ENCODE measurements at places on chromosomes 11 and 22.
A peak's percentile ranks its signal among the peaks of the same experiment; 100 is the strongest.

DNA sequence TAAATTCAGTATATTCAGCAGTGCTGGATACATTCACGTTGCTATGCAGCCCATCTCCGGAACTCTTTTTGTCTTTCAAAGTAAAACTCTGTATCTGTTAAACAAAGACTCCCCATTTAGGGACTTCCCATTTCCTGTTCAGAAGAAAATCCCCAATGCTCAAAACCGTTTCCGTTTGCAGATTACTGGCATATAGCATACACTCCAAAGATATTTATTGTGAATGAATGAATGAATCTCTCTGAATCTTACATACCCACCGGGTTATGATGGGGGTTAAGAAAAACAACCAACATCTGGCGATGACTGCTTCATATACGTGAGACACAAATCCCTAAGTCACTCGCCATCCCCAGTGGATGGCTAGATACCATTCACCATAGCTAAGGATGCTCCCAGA, 1.6 kb downstream of the THY1 start:
- DNase-seq = no peak

- DNase-seq = no peak
Measured at GRCh38 chr22:38761202-38762162, 5.7 kb upstream of the SUN2 start.

GRCh38 chr22:31210556-31211421, 1.3 kb upstream of the LIMK2 start:
- no peak for DNase-seq

DNA sequence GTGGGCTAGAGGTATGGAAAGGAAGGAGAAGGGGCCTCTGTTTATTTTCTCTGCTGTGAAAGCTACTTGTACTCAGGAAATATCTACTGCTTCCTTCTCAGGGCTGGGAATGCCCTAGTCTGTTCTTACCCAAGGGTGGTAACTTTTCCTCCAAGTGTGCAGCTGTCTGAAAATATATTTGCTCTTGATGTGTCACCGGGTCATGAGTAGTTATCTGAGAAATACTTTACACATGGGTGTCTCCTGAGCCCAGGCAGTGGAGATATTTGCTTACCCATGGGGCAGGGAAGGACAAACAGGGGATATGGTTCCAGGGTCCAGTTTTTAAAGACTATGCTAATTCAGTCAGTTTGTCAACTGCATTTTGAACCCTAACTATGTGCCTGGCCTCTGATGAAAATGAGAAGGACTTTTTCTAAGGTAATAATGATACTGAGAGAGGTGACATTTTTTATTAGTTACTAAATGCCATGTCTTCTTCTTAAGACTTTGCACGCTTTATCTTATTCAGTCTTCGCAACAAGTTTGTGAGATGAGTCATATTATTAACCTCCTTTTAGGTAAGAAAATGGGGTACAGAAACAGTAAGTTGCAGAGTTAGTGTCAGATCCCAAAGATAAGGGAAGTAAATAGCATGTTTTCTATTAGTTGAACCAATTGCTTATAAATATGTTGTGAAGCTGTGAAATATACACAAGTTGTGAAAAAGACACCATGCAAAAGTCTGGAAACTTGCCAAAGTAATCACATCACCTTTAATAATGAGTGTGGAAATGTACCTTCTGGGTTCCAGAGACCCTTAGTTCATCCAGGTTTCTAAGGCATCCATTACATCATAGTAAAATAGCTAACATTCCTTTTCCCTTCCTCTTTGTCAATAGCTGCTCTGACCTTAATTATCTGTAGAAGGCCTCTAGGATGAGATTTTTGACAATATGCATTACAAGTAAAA, 22.9 kb downstream of the SYTL2 start:
- DNase-seq = no peak

DNA sequence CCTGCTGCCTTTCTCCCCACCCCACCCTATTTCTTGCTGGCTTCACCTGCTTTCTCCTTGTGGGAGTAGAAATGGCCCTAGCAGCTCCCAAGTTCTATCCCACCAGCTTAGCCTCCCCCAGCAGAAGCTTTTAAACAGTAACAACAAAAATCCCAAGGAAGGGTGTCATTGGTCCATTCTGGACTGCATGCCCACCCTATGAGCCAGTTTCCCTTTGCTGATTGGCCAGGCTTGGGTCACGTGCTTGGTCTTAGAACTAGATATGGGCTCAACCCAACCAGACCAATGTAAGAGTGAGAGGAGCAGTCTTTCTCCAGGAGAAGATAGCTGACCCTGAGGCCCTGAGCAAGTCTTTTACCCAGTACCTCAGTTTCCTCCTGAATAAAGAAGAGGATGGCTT, 2.3 kb downstream of the MTFP1 start:
- DNase-seq = no peak

- no peak for DNase-seq
Measured at GRCh38 chr22:41488596-41489385, 19.9 kb downstream of the ACO2 start.

- DNase-seq = no peak
Measured at GRCh38 chr11:33982661-33983060, 68.9 kb upstream of the CAPRIN1 start.

- peak; percentile 29 for DNase-seq
Measured at GRCh38 chr11:1073261-1073724, 1.4 kb upstream of the MUC2 start.

DNA sequence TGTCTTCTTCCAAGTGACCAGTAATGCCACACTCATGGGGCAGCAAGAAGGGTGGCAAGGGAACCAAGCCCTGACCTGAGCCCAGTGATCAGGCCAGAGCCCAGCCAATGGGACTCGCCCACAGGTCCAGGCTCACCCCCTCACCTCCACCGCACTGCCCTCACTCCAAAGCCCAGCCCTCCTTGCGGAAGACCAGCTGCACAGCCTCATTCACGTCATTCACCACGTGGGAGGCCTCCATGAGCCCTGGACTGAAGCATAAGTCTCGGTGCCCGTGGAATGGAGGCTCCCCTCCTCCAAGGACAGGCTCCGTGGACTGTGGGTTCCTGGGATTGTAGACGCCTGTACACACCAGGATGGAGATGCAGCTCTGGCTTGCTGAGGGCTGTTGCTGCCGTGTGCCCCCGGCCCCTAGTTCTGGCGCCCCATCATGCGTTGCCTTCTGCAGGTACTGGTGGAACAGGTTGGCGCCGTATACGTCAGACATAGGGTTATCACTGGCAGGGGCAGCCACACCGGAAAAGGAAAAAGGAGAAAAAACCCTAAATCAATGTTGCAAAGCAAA, 16.8 kb upstream of the TMEM121B start:
- no peak for DNase-seq

GRCh38 chr11:90213322-90213721, 9.5 kb downstream of the CHORDC1 start:
- no peak for DNase-seq

GRCh38 chr22:43207849-43208702, 21.1 kb upstream of the TTLL12 start:
- DNase-seq = no peak

DNA sequence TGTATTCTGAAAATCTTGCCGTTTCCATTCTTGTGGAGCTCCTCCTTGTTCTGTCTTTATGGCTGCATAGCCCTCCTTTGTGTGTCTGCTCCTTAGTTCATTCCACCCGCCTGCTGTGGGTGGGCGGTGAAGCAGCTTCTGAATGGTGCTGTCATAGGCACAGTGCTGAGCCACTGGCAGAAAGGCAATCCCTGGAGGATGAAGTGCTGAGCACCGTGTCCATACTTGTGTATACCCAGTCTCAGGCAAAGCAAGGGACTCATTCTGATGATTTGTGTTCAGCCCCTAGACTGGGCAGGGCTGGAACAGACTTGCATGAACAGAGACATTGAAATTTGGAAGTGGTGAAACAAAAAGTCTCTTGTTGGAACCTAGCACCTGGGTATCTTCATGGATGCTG, 134.9 kb downstream of the MYO18B start:
- peak; percentile 54 for DNase-seq

DNA sequence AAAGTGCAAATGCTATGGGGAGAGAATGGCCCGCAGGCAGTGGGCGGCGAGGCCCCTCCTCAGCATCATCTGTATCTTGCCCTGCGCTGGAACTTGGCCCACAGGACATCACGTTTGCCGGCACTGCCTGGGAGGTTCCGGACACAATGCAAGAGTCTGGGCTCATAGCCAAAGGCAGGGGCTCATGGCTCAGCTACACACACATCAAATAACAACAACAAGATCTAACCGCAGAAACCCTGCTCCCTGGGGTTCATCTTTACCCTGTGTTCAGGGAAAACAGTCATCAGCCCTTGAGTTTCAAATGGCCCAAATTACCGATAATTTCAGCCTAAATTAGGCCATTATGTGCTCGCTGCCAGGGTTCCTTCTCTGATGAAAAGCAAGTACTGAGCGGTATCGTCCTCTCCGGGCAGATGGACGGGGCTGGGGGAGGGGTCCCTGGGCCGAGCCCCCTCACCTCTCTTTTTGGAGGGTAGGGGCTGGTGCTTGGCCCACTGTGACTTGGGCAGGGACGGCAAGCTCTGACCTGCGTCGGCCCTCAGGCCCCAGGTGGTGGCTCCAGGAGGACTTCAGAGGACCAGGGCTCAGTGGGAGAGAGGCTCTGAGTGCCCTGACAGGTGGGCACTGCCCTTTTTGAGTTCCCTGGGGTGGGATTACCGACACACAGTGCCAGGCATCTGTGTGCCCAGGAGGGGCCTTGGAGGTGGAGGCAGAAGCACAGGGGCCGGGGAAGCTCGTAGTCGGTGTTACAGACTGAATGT, 25.0 kb upstream of the GAL start:
- peak; percentile 43 for DNase-seq

DNA sequence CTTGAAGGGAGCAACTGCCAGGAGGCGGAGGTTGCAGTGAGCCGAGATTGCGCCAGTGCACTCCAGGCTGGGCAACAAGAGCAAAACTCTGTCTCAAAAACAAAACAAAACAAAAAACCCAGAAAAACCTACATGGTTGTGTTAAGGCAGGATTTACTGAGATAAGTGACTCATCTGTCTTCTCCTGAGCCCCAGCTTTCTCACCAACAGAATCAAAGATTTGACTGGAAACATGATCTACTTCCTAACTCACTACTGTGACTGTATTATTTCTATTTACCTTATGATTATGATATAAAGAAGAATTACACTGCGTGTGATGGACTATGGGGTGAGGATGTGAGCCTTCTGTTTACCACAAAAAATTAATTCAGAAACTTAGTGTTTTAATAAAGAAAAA, 21.8 kb downstream of the FAM118B start:
- no peak for DNase-seq

DNA sequence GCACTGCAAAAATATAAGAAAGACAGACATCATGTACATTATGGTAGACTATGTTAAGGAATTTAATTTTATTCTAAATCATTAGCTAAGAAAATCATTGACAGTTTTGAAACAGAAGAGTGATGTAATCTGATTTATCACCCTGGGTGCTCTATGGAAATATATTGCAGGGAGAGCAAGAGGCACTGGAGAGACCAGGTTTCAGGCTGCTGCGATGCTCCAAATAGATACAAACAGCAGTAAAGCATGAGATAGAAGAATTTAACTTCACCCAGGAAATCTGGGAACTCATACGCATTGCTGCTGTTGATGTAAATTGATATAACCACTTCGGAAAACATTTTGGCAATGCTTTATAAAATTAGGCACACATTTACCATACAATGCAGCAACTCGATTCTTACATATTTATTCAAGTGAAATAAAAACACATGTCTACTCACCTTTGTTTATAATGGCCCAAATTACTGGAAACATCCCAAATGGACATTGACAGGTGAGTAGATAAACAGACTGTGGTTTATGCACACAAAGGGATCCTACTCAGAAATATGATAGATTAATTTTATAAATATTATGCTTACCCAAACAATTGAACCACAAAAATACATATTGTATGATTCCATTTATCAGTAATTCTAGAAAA, 535.1 kb upstream of the CHORDC1 start:
- no peak for DNase-seq

DNA sequence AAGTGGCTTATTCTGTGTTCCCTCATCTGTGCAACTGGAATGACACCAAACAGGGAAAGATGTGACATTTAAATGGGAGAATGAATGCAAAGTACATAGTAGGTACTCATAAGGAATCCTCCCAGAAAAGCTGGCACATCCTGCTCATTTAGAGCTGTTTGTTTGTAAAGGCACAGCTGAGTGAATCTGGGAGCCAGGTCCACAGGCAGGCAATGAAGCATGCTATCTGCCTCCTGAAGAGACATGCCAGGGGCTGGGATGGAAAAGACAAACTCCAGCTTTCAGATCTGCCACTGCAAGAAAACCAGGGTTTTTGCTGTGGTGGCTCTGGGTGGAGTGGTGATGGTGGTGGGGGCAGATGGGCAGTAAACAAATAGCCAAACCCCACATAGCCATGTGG, 150.1 kb downstream of the TENM4 start:
- no peak for DNase-seq

DNA sequence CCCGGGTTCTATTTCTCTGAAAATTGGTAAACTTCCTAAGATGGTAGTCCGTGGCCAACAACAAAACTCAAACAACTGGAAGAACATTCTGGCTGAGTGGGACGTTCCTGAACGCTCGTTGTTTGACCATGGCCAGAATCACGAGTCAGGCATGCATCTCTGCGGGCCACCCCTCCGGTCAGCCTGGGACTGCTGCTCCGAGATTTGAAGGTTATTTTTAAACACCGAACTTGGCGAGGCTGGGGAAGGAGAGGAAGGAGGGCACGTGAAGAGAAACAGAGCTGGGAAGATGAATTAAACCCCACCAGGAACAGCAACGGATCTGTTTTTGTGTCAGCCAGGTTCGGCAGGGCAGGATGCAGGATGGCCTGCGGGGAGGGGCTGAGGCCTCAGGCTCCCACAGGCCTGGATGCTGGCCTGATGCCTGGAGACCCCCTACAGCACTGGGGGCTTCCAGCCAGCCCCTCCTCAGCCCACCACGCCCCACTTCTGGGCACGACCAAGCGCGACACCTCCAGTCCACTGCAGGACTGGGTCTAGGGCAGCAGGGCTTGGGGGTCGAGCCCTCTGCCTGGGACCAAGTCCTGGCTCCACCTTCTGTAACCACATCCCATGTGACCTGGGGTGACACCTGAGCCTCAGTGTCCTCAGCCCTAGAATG, 5.1 kb downstream of the SHISAL1 start:
- DNase-seq = no peak

DNA sequence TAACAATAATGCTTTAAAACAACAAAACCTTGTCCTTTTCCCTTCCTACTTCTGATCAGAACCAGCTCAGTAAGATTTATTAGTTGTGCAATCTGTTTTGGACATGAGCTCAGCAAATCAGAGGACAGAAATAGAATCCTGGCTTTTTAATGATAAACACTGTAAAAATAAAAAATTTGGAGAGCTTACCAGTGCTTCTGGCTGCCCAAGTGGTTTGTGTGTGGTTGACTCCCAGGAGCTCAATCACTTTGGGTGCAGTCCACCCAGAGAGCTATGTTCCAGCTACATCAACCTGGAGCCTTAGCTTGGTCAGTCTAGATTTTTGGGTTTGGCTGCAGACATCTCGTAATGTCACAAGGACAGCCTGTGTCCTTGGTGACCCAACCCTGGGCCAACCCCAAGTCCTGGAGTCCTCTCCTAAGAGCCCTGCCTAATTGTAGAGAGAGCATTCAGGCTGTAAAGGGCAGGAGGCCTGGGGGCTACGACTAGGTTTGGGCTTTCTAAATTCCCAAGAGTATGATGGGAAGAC, 28.5 kb downstream of the CD44 start:
- DNase-seq = no peak

All from Ammon's horn (tissue), 1 donor.